ENCODE measurements at places on chromosomes 11 and 22. TPM values are rescaled to one million over a fixed set of nuclear protein-coding genes. Genes with fewer than 3 reads are reported as not detected.

- peak; percentile 14 for DNase-seq
Observed at GRCh38 chr11:45092404-45092785, 54.0 kb upstream of the PRDM11 start.

DNA sequence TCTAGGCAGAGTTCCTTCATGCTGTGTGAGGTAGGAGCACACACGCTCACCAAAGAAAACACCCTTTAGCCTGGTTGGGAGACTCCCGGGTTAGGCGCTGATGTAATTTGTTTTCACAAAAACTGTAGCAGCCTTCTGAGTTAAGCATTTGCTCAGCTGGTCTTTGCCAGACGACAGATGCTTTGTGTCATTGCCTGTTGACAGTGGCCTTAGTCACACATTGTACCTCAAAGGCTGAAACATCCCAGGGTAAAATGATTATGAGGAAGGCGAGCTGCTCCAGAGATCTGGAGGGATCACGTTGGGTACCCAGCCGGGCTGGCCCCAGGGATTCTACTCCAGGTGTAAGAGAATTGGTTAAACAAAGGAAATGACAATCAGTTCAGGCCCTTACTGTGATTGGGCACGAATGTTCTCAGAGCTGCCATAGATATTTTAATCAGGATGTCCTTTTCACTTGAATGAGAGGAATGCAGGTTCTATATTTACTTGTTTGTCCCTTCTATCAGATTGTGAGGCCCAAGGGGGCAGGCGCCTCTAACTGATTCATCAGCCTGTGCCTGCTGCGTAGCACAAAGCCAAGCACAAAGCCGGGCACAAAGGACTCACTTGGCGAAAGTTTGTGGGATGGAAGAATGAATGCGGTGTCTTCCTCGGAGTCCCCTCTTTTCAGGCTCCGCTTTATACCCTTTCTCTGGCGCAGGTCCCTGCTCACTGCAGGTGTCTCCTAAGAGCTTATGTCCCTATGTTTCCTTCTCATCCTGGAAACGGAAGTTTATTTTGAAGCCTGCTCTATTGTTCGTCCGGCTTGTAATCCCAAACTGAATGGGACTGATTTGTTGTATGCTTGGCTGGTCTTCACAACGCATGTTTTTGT is 47.1 kb downstream of the ADM start:
- DNase-seq, result peak; percentile 78

Gene KCNK4
- total RNA-seq, result not detected

Gene MOGAT2
- not detected for total RNA-seq

DNA sequence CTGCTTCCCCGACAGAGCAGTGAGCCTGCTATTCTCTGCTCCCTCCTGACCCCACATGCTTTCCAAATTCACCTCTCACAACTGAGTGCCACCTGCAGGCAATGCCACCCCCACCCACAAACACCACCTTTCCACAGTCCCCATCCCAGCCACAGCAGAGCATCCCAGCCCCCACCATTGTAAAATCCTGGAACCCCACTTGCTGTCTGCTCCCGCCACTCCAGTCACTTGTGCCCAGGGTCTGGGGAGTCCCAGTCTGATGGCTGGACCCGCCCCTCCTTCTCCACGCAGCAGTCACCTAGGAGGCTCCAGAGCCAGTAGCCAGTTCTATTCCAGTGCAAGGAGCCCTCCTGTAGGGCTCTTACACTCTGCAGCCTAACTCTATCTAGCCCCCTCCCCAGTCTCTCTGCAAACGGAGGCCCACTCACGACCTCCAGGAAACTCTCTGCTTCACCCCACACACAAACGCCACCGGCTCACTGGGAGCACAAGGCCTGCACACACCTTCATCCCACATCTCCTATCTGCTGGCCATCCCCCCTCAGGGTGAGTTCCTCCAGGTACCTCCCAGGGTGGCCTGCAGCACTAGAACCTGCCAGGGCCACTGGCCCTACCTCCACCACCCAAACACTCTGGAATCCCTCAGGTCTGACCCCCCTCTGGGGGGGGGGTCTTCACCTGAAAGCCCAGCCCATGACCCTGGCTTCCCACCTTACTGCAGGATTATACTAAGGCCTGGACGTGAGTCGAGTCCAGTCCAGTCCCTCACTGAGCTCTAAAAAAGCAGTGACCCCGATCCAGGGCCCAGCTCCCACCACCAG is 1.4 kb downstream of the GNB1L start:
- peak; percentile 71 for DNase-seq

Gene NPAS4
- not detected for total RNA-seq

- DNase-seq, result no peak
Observed at GRCh38 chr11:95895815-95896214, 28.1 kb downstream of the MTMR2 start.

Gene SCGB1C1
- not detected for total RNA-seq

All from cardiac septum (tissue), 1 donor.